ENCODE measurements at places on chromosomes 4 and X. TPM values are rescaled to one million over a fixed set of nuclear protein-coding genes. Genes with fewer than 3 reads are reported as not detected.

GRCh38 chrX:21255032-21255618 is 119.1 kb upstream of the CNKSR2 start:
- DNase-seq = no peak

GRCh38 chr4:23374259-23374658 is 515.6 kb downstream of the PPARGC1A start:
- DNase-seq = peak; percentile 70

DNA sequence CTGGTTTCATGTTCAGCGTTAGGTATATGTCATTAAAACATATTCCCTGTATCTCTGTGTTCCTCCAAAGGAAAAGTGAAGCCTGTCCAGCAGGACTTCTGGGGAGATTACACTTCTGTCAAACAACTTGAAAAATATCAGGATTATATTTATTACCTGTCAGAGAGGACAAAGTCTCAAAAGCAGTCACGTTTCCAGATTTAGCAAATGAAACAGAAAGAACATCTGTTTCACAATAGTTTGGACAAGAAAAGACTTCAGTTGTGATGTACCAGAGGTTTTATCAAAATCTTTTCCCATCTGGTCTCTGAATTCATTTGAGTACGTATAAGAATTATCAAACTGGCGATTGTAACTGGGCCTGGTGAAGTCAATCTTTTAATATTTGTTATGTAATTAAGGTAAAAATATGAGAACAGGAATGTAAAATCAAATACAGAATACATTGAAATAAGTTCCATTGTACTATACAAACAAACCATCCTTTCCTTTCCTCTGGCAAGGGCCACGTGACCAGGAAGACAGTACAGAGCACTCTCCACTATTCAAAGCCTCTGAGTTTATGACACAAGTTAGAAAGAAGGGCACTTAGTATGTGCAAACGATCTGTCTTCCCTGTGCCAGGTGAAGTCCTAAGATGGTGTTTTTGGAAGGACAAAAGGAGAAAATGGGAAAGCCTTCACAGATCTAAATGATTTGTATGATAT is 3.2 kb downstream of the CASP3 start:
- DNase-seq = no peak

XAGE1A gene
- total RNA-seq = not detected

CFAP299 gene
- total RNA-seq = not detected

ASB11 gene
- total RNA-seq = not detected

DNA sequence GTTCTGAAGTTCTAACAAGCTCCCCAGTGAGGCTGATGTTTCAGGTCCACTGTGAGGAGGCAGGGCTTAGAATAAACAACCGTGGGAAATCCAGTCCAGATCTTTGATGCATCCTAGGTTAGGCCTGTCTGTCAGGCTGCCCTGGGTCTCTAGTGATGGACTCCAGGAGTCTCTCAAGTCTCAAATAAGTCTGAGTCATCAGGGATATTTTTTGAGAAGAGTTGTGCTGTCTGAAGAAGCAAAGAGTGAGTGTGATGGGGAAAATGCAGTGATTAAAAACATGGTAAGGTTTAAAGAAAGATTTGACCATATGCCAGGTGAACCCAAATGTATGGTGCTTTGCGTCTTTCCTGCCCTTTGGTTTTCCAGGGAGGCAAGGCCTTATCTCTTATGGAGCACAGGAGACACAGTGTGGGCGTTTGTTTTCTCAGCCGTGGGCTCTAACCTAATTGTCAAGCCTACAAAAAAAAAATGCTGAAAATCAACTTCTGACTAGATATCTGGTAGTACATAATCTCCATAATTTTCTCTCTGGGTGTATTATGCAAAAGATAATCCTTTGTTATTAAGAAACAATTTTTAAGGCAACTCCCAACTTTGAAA is 100.7 kb downstream of the PTTG2 start:
- no peak for DNase-seq

DNA sequence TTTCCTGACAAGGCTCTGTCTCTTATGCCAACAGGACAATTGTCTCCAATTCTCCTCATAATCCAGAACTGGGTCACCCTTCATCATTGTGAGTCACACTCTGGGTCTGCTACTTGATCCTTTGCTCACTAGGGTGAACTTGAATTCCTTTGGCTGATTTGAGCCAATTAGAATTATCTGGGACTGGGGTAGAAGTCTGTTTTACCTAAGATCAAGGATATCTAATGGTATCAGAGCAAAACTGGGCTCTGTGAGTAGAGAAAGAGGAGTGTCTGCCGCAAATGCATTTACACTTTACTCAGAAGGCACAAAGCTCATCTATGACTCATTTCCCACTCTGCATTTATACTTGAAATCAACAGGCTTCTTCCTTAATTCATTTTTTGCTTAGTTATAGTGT is 72.6 kb downstream of the PITX2 start:
- no peak for DNase-seq

DNA sequence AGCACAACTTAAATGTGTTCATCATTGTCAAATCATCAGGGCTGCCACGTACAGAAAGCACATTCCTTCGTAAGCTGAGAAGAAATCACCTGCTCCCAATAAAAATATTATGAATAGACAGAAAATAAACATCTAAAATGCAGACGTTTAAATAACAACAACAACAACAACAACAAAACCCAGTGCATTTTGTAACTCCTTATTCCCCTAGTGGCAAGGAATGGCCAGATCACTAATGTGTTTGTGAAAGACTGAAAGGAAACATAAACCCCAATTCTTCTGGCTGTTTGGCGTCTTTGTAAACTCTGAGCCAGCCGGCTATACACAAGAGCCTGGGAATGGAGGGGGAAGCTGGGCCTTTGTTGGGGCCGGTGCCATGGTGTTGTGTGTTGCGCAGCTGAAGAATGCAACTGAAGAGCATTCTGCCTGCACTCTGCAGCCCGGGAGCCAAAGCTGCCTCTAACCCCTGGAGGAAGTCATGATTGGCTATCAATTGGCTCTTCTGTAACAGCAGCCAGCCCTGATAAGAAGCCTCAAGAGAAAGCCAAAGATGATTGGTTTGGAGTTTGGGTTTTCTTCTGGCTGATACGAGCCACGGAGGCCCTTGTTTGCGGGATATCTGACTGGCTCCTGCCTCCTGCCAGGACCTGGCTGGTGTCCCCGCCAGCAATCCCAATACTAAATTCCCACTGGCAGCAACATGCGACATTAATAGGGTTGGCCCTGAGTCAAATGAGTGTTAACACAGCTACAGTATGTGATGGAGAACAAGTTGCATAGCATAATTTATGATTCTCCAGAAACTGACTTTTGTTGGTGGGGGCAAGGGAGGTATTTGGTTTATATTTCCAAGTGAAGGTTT is 89.7 kb upstream of the TFDP3 start:
- DNase-seq = no peak

FRMPD3 gene
- total RNA-seq = not detected

SYTL5 gene
- total RNA-seq = not detected

DNA sequence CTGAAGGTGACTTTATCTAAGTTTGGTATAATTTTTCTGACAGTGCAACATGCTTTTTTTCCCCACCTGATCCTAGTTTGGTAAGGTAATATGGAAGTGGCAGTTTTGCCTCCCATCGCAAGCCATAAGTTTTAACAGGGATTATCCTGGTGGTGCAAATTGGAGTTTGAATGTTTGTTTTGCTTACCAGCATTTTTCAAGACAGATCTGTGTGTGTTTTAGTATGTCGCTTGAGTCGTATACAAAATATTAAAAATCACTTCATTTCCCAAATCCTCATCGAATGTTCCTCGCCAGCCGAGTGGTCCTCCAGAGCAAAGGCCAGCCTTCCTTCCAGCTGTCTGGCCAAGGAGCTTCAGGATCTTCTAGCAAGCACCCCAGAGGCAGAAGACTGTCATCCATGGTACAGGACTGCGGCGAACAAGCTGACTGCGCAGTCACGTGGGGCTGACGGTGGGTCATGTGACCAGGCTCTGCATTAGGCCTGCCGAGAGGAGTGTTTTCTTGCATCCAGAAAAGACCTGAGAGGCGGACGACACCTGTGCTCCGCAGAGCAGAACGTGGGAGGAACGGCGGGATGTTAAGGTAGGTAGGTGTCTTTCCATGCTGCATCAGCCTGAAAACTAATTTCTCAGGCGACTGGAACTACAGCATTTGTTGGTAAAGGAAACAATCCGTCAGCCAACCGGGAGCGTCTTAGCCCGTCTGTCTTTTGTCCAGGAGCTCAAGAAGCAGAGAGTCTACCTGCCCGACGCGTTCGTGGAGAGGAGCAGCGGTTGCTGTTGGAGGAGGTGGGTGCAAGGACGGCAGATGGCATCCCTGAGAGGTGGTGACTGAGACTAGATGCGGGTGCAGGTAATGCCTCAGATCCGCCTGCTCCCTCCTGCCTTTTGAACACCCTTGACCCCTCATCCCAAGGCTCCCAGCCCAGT is at the start of gene GPRASP3:
Gene GPRASP3, plus strand, starts transcription at position 507 of the 932 bp plus-strand sequence. CDS start 28,253 bp downstream, outside the sequence.
- peak; percentile 18 for DNase-seq

DNA sequence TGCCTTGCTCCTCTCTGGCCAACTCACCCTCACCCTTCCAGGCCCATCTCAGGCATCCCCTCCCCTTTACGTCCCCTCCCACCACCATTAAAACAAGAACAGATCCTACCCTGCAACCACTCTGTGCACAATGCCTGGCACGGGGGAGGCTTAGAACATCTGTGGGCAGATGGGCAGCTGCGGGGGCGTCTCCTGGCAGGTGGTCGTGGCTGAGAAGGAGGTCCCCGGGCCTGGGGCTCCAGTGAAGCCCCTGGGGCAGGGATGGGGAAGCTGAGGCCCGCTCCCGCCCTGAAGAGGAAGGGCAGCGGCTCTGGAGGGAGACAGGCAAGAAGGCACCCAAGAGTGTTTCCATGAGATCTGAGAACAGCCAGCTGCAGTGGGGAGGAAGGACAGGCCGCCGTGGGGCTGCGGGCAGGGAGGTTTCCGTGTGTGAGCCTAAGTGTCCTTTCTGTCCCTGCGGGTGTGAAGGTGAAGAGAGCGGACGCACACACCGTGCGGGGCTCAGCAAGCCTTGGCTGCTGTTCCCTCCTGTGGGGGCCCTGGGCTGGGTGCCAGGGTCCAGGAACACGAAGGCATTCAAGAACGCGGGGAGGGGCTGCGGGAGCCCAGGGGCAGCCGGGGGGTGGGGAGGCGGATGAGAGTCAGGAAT is 7.8 kb upstream of the TBC1D14 start:
- no peak for DNase-seq

GRCh38 chrX:141632124-141632523 is 42.6 kb downstream of the SPANXA2 start:
- no peak for DNase-seq

DNA sequence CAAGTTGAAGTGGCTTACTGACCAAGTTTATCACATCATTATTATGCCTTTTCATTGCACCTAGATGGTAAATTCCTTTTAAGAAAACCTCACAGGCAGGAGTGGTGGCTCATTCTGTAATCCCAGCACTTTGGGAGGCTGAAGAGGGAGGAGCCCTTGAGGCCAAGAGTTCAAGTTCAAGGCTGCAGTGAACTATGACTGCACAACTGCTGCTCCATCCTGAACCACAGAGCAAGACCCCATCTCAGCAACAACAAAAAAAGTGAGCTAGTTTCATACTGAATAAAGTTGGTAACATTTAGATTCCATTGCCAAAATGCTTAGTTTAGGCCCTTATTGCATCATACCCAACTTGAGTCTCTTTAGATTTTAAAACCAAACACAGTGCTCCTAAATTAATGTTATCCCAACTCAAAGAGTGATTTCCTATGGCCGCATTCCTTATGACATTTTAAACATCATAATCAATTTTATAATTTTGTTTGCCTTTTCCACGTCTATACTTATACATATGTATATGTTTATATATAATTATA is 36.0 kb downstream of the PDS5A start:
- DNase-seq = no peak

Data from kidney epithelial cell (primary cell).